Fibroblast of lung (primary cell): ENCODE measurements at places on chromosomes 12 and 14.
A peak's percentile ranks its signal among the peaks of the same experiment; 100 is the strongest.

- peak; percentile 100 for DNase-seq
Observed at GRCh38 chr12:101018540-101018939, 191.5 kb downstream of the SLC5A8 start.

DNA sequence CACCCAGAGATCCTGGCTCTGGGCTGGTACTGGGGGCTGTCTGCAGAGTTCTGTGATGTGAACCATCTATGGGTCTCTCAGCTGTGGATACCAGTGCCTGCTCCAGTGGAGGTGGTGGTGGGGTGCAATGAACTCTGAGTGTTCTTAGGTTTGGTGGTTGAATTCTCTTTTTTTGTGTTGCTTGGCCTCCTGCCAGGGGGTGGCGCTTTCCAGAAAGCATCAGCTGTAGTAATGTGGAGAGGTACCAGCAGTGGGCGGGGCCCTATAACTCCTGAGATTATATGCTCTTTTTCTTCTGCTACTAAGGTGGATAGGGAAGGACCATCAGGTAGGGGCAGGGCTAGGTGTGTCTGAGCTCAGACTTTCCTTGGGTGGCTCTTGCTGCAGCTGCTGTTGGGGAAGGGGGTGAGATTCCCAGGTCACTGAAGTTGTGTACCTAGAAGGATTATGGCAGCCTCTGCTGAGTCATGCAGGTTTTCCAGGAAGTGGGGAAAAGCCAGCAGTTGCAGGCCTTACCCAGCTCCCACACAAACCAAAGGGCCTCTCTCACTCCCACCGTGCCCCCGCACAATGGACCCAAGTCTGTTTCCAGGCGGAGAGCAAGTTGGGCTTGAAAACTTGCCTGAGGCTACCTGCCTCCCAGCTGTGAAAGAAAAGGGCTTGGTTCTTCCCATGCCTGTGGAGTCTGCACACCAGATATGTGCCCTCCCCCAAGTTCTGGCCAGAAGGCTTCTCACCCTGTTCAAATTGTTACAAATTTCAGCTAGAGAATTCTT lies 18.6 kb downstream of the CCER1 start:
- no peak for DNase-seq

DNA sequence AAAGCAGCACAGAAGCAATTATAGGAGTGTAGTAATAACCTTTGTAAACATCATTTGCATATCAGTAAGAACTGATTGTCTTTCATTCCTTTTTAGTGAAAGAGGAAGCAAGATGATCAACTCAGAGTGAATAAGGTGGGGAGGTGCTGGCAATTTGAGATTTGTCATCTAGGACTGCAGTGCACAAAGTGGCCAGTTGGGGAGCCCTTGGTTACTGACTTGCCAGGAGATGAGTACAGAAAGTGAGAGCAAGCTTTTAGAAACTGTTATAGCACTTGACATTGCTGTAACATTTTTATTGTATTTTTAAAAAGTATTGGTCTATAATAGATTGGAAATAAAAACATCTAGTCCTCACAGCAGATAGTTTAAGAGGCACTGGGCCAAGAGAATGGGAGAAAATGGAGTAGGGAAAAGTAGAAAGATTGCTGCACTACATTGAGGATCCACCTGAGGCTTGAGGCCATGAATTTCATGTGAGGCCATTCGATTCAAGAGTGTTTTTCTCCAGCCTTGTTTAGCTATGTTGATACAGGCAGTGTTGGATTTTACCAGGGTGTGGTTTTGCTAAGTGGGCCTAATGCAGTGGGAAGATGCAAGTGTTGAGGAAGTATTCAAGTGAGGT lies 98.2 kb downstream of the SNAPC1 start:
- peak; percentile 37 for DNase-seq

- DNase-seq = no peak
Observed at GRCh38 chr14:99991331-99991730, 73.9 kb upstream of the EVL start.

DNA sequence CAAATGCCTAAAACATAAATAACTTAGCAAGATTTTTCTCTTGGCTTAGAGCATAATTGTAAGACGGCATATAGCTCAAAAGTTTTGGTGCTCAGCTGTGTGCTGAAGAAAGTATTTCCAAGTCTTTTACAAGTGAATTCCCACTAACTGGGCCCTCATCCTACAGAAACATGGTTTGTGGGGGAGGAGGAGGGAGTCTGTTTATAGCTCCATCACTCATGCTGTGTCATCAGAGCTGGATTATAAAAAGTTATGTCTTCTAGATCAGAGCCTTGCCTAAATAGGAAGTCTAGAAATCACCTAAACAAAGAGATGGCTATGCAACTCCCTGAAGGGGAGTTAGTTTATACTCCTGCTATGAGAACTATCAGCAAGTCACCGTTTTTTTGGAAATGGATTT lies 65.9 kb upstream of the OTOGL start:
- DNase-seq = peak; percentile 90

DNA sequence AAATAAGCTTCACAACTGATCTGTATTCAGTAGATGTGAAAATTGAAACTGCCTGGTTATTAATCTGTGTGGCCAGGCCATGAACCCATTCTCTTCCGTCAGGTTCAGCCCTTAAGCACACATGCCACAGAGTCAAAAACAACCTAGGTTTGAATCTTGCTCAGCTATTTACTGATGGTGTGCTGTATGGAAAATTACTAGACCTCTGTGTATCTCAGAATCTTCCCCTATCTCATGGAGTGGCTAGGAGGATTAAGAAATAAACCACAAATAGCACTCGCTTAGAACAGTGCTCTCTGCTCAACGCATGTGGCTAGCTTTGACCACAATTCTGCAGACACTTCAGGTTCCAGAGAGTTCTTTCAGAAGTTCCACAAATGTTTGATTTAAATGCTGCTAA lies 240.7 kb upstream of the PLEKHG7 start:
- DNase-seq = peak; percentile 73

DNA sequence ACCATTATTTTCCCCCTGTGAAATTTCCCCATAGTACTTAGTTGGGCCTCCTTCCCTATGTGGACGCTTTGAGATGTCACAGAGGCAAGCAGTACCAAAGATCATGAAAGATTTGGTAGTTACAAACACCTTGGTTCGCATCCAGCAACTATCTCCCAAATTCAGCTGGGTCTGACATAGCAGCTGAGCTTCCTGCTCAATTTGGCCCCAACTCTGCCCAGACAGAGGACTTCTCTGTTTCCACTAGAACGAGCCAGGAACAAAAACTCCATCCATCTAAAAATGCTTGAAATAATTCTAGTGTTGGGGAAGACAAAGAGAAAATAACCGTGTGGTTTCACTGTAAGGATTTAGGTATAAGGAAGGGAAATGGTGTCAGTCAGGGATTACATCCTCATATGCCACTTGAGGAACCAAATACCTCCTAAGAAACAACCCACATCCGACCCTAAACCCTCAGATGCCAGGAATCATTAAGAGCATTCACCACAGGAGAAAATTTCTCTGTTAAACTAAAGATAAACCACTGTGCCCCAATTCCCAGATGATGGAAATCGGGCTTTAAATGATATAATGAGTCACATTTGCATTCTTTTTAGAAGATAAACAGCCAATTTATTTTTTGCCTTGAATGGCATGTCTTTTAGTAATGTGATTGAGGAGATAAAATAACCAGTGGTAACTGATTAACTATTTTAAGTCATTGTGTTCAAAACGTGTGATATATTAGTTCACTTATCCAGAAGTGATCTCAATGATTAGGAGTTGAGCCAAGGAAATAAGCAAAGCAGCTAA lies 103.7 kb upstream of the IFNG-AS1 start:
- DNase-seq = no peak

DNA sequence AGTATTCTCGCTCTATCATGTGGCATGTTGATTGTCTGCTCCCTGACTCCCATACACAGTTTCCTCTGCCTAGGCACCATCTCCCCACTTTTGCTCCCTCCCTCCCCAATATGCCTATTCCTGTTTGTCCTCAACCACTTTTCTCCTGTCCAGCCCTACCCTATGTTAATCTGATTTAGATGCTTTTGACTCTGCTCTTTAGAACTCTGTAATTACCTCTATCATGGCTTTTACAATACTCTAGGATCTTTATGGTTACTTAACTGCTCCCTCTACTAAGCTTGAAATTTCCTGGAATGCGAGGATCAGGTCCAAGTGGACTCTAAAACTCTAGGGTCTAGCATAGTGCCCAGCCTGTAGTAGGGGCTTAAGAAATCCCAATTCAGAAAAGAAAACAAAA lies 68.6 kb downstream of the TGFB3 start:
- no peak for DNase-seq

- no peak for DNase-seq
Observed at GRCh38 chr12:63318933-63319332, 167.9 kb upstream of the AVPR1A start.

GRCh38 chr12:103249607-103250006 lies 246.2 kb downstream of the C12orf42 start:
- no peak for DNase-seq

DNA sequence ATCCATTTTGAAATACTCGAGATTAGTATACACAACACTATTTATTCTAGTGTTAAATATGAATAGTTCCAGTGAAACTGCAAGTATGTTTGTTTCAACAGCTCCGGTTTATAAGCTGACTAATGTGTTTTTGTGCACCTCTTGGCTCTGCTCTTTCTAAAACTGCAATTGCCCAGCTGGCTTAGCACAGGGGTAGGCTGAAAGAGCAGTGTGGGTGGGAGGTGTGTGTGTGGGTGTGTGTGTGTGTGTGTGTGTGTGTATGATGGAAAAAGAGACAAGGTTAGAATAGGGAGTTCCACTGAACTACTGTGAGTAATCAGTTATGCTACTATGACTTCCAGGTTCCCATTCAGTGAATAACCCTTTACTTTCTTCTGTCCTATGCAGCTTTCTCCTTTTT lies 37.8 kb upstream of the DDHD1 start:
- no peak for DNase-seq

DNA sequence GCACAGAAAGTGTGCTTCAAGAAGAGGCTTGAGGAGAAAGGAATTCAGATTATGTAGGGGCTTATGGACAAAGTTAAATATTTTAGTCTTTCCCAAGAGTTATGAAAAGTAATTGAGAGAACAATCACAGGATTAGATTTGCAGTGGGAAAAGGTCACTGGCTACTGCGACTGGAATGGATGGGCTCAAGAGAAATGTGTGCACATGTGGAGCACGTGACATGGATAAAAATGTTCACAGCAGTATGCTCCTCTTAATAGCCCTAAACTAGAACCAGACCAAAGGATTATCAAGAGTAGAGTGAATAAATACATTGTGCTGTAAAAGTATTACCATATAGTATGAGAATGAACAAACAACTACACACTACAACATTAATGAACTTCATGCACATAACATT lies 78.1 kb downstream of the ABCD2 start:
- DNase-seq = no peak

DNA sequence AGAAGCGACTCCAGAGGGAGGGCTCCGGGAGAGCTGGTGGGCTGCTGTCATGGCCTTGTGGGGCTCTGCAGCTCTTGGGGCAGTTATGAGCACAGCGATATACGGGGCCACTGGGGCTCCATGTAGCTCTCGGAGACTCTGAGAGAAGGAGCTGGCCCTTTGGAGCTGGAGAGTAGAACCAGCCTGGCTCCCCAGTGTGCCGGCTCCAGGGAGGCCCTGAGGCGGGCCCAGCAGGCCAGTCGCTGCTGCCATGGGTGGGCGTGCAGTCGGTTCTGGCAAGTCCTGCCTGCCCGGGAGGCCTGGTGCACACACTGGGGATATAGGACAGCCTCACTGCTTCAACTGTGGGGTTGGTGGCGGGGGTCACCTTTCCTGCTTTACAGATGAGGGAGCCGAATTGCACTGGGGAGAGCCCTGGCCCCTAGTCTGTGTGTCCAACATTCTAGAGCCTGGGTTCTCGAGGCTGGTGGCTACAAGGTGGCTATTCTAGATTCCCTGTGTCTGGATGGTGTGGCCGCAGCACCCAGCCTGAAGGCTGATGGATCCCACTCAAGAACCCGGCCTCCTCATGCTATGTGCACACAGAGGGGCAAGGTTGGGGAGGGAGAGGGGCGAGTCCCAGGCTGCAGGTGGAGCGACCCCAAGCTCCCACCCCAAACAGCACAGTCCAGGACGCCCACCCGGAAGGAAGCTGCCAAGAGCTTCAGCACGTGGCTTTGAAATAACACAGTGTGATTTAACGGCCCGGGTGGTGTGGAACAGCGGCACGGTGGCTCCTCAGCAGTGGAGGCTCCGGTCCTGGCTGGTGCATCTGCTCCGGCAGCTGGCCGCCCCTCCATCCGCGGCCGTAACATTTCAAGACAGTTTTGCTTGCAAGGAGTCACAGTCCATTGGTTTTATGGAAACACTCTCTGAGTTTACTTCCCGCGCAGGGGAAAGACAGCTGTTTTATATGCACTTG lies 188.3 kb upstream of the C14orf180 start:
- DNase-seq = no peak

DNA sequence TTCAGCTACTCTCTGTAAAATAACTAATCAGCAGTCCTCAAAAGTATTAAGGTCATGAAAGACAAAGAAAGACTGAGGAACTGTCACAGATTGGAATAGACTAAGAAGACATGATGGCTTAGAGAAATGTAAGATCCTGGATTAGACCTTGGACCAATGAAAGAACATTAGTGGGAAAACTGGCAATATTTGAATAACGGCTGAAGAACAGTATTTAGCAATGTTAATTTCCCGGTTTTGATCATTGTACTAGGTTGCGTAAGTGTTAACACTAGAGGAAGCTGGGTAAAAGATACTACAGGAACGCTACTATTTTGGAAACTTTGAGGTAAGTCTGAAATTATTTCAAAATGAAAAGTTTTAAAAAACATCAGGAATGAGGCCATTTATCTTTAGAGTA lies 98.8 kb upstream of the RESF1 start:
- DNase-seq = no peak

DNA sequence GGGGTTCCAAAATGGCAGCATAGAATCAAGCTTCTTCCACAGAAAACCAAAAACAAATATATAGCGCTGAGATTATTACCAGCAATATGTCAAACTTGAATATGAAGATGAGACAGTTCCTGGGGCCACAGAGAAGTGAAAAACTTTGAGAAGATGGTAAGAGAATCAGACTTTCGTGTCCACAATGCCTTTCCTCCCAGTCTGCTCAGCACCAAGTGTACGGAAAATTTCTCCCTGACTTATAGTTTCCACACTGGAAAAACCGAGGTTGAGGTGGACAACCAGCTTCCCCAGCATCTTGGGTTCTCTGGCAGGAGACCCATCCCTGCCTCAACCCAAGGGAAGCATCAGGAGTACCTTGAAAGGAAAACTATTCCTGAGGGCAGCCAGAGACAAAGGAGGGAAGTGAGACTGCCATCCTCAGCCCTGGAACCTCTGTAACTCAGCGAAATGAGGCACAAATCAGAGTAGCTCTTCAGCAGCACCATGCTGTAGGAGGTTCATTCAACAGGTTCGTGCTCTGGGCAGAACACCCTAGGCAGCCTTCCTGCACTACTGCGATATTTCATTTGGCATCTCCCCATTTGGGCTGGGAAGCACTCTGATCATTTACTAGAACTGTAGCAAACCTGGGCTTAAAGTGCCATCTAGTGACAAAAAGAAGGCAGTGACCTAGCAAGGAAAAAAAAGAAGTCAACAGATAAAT lies 52.4 kb upstream of the CAPRIN2 start:
- DNase-seq = peak; percentile 86

- DNase-seq = no peak
Observed at GRCh38 chr12:68393417-68393816, 61.3 kb upstream of the MDM1 start.

GRCh38 chr12:16972923-16973770 lies 367.2 kb upstream of the LMO3 start:
- no peak for DNase-seq
